ENCODE measurements at places on chromosomes 16 and 17.
A peak's percentile ranks its signal among the peaks of the same experiment; 100 is the strongest.

- DNase-seq, result peak; percentile 65
Measured at GRCh38 chr17:74361230-74362068, at the start of gene BTBD17. Gene BTBD17 (minus strand): TSS chr17:74361868. CDS start chr17:74361819, 49 bp downstream.

- DNase-seq, result no peak
Measured at GRCh38 chr16:76670125-76670857, 393.1 kb downstream of the CNTNAP4 start.

DNA sequence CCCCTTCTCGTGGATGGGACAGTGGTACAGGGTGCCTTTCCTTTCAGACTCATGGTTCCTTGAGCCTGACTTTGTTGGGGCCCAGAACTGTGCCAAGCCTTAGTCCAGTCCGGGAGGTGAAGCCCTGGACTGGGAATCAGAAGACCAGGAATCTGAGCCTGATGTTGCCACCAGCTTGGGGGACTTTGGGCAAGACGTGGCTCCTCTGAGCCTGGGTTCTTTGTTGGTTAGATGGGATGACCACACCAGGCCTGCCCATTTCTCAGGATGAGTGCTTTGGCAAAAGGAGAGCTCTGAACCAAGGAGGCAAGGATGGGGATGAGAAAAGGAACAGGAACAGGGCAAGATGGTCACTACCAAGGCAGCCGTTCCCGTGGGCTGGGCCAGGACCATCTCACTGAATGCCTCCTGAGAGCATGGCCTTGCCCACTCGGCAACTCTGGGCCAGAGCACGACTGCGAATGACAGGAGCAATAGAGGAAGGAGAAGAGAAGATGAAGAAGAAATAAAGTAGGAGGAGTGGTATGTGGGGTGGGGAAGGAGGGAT, 32.5 kb downstream of the PITPNM3 start:
- no peak for DNase-seq

DNA sequence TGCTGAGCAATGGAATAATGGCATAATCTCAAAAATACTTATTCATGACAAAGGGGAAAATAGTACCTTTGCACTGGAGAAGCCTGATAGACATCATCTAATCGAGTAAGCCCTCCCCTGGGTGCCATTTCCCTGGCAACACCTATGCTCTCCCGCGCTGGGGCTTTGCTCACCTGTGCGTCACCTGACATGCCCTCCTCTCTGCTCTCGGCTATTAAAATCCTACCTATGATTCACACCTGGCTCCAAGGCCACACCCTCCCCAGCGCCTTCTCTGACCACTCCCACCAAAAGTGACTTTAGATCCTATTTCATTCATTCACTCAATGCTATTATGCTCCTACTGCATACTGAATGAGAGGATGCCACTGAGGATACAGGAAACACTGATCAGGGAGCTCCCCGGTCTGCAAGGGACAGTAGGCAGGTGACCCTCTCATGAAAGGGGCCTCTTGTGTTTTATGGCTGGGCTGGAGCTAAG, 83.9 kb downstream of the NT5M start:
- no peak for DNase-seq

GRCh38 chr17:3768769-3769168, 32.2 kb downstream of the ITGAE start:
- no peak for DNase-seq

GRCh38 chr16:79185711-79186110, 414.8 kb downstream of the MAF start:
- no peak for DNase-seq

DNA sequence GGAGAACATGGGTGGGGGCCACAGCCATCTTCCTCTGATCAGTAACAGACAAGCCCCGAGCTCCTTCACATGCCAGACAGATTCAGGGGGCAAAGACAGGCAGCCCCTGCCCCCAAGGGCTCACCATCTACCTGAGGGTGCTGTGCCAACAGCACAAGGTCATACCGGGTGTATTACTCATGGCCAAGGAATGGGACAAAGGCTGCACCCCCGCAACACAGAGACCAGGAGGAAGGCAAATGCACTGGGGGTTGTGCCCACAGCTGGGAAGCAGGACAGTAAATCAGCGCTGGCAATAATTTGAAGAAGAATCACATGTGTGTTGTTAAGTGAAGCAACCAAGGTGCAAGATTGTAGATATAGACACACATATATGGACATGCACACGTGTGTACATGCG, 137.1 kb downstream of the C16orf95 start:
- no peak for DNase-seq

DNA sequence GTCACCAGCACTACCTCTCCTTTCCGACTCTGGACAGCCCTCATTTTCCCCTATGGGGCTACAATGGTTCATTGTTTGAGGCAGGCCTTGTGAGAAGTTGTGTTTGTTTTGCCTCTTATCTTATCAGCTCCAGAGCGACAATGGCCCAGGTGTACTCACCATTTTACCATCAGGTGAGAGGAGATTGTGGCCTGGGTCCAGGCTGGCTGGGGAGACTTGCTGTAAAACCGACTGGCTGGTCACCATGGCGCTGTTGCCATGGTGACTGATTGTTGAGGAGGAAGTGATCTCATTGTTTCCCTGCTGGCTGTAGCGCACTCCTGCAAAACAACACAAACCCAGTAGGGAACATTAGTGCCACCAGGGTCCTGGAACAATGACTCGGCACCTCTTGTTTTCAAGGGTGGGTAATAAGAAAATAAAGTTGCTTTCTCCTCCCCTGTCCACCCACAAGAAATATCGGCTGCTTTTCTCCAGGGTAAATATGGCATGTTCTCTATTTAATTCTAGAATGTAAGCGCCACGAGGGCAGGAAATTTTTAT, 34.4 kb downstream of the HNF1B start:
- no peak for DNase-seq

GRCh38 chr17:56149266-56150036, 3.8 kb upstream of the ANKFN1 start:
- DNase-seq, result no peak

GRCh38 chr17:58184308-58184985, 8.1 kb upstream of the EPX start:
- no peak for DNase-seq

GRCh38 chr17:44350733-44351226, 5.7 kb downstream of the GRN start:
- DNase-seq, result peak; percentile 84

GRCh38 chr16:87032554-87032953, 284.6 kb downstream of the C16orf95 start:
- DNase-seq, result no peak

DNA sequence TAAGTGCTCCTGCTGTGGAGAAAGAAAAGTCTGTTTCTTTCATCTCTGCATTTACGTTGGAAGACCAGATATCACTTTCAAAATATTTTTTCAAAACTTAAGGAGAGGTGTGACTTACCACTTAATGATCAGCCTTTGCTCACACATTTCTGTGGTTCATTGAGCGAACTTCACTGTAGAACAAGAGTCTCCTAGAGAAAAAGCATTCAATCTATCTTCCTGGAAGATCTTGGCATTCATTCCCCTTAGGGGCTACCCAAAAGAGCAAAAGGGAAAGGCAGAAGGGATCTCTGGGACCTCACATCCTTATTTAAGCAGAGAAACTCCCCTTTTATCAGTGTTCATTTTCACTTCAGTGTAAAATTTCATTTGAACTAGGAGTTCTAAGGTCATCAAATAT, 61.2 kb downstream of the HS3ST3A1 start:
- DNase-seq, result no peak

GRCh38 chr17:17871913-17872312, 35.1 kb upstream of the SREBF1 start:
- no peak for DNase-seq

- DNase-seq, result peak; percentile 61
Measured at GRCh38 chr17:5226940-5227878, 7.5 kb downstream of the SCIMP start.

- no peak for DNase-seq
Measured at GRCh38 chr17:17443173-17443572, 33.6 kb upstream of the MED9 start.

GRCh38 chr17:80998748-80999535, 7.3 kb downstream of the CHMP6 start:
- DNase-seq, result peak; percentile 13

GRCh38 chr16:73095885-73096421, 48.0 kb upstream of the ZFHX3 start:
- no peak for DNase-seq

- no peak for DNase-seq
Measured at GRCh38 chr17:69361156-69361555, 34.2 kb upstream of the ABCA5 start.

DNA sequence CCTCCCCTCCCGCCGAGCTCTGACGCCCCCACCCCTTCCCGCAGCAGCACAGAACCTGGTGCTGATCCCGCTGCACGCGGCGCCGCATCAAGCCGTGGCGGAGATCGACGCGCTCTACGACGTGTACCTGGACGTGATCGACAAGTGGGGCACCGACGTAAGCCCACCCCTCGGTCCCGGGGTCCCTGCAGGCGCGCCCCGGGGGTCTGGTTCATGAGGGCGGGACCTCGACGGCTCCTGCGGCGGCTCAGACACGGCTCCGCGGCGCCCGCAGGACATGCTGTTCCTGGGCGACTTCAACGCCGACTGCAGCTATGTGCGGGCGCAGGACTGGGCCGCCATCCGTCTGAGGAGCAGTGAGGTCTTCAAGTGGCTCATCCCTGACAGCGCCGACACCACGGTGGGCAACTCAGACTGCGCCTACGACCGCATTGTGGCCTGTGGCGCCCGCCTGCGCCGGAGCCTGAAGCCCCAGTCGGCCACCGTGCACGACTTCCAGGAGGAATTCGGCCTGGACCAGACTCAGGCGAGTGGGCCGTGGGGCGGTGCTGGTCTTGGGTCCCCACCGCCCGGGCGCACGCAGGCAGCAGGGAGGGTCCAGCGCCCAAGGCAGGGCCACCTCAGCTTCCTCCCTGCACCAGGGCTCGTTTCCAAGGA, 1.4 kb downstream of the DNASE1L2 start:
- no peak for DNase-seq

DNA sequence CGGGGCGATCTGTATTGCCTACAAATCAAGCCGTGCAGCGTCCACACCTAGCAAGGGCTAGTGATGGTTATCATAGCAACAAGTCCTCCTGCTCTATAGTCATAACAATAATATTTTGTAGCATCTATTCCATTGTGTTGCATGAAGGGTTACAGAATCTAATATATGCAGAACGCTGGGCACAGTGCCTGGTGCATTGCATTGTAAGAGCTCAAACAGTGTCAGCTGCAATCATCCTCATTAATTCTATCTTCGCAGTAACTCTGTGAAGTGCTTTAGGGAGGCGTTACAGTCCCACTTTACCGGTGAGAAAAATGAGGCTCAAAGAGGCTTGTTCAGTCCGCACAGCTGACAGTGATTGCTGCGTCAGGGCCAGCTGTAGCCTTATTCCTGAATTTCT, 149.4 kb downstream of the RBFOX1 start:
- DNase-seq, result no peak

- DNase-seq, result no peak
Measured at GRCh38 chr17:64443086-64443760, 5.7 kb upstream of the MILR1 start.

DNA sequence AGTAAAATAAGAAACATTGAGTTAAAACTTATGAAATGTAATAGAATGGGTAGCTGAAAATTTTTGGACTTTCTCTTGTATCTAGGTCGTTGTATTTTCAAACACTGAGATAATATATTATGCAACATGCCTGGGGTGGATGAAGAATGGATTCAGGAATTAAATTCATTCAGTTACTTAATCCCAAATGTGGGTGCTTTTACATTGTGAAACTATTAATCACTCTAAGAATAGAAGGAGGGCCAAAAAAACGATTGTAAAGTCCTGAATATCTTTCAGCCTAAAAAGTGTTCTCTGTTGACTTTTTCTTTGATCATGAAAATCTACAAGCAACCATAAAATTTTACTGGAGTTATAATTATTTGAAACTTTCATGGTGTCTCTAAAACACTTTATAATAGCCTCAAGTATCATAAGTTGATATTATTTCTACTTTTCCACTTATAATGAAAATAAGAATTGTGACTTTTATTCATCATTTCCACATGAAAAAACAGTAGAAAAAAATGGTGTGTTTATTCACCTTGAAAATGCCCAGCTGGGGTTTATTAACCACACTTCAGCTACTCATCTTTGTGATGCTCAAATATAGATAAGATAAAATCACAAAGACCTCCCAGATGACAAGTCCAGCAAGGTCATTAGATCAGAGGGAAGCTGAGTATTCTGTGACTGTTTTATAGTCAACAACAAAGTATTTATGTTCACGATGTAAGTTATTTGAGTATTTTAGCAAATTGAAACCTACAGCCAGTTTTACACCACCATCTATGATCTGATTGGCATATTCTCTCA, 619.9 kb upstream of the SOX9 start:
- DNase-seq, result no peak

- no peak for DNase-seq
Measured at GRCh38 chr16:23781176-23781575, 26.4 kb downstream of the CHP2 start.

GRCh38 chr16:3152991-3153368, 18.2 kb downstream of the ZNF213 start:
- DNase-seq, result no peak

GRCh38 chr16:75305364-75306098, 54.1 kb upstream of the BCAR1 start:
- DNase-seq, result peak; percentile 44

DNA sequence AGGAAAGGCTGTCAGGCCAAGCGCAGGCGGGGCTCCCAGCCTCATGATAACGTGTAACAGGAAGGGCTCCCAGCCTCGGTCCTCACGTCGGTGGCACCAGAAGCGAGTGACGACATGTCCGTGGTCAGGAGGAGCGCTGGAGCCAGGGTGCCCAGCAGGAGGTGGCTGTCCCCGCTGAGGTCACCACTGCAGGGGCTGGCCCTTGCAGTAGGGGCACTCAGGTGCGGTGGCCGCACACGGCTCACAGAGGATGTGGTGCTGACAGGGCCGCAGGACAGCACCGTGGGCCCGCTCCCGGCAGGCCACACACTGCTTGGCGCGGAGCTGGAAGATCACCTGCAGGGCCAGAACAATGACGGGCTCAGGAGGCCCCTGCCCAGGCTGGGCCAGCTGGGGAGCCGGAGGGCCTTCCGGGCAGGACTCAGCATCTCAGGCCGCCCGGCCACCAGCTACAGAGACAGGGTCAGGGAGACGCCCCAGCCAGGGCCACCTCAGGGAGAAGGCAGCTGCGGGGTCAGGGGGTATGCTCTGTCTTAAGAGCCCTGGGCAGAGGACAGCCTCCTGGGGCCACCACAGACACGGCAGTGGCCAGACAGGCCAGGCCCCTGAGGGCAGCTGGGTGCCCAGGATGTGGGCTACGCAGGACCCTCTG, 14.5 kb downstream of the GNPTG start:
- DNase-seq, result no peak

DNA sequence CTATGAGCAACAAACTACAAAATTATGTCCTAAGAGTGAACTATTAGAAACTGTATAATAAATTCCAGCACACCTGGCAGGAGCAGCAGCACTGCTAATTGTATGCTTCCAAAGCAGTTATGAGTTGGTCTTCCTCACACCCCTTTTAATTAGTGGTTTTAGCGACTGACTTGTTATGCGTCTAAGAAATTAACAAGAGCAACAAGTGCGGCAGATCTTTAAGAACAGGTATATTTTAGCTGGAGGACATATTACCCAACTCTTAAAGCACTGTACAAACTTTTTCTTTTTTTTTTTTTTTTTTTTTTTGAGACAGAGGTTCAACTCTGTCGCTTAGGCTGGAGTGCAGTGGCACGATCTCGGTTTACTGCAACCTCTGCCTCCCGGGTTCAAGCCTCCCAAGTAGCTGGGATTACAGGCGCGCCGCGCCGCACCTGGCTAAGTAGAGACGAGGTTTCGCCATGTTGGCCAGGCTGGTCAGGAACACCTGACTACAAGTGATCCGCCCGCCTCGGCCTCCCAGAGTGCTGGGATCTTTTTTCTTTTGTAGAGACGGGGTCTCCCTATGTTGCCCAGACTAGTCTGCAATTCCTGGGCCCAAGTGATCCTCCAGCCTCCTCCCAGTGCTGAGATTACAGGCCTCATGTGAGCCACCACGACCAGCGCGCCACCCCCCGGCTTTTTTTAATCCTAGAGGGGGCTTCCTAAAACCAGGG, 1.6 kb upstream of the FBXL20 start:
- DNase-seq, result no peak

All from GM10248 (cell line).